GM06990 (cell line): ENCODE measurements at places on chromosomes 16 and 17.

DNA sequence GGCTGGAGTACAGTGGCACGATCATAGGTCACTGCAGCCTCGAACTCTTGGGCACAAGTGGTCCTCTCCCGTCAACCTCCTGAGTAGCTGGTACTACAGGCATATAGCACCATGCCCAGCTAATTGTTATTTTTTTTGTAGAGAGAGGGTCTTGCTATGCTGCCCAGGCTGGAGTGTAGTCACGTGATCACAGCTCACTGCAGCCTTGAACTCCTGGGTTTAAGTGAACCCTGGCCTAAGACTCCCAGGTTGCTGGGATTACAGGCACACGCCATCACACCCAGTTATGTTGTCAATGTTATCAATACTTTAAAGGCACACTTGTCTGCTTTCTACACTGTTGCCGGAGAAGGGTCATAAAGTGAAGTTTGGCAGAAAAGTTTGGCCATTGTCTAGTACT lies 22.0 kb upstream of the LASP1NB start:
- no peak for DNase-seq

DNA sequence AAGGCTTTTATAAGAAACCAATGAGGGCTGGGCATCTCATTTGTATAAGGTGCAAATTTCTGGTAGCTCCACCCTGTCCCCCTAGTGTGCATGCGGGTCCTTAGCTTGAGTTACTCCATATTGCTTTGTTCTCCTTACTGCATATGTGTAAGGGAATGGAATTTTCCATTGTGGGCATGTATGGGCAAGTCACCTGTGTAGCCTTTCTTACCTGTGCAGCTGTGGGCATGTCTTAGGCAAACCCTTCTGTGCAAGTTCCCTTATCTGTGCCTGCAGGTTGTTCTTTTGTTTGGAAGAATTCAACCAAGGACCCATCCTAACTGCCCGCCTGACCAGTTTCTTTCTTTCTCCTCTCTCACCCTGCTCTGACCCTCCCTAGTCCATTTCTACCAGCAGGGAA lies 122.8 kb upstream of the HS3ST4 start:
- no peak for DNase-seq

GRCh38 chr17:50396261-50397110 lies 837 bp downstream of the LRRC59 start:
- peak; percentile 37 for DNase-seq

- DNase-seq: no peak
Observed at GRCh38 chr16:31407406-31407805, 14.3 kb downstream of the ITGAD start.

DNA sequence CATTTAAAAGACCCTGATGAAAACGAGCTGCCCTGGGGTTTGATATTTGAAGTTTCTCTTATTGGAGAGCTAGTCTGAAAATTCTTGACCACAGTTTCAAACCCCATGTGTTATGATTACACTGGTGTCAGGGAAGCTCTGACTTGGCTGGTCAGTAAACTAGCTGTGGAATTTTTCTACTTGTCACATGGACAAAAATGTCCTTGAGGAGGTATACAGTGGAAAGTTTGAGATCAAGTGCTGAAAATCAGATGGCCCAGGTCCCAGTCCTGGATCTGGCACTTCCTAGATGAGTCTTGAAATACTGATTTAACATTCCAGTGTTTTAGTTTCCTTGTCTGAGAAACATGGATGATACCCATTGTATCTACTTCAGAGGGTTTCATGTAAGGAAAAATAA lies 30.7 kb upstream of the SOX9 start:
- no peak for DNase-seq

- no peak for DNase-seq
Observed at GRCh38 chr16:88859381-88860091, 2.6 kb downstream of the TRAPPC2L start.

DNA sequence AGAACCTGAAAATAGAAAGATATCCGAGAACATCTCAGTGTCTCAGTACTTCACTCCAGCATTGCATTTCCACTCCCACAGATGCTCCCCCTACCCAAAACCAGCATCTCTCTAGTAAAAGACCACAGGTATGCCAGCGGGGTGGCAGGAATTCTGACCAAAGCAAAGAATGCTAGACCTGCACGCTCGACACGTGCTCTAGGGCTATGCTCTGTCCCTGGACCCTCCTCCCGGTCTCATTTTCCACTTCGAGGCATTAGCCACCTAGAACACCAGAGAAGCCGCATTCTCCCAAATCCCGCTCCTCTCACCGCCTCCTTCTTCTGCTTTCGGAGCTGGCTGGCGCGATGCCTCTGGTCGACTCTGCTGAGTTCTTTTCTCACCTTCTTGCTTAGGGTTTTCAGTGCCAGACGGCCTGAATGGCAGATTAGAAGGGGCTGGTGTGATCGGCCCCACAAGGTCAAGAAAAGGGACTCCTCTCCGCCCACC lies 487 bp downstream of the TSR1 start:
- DNase-seq: no peak

DNA sequence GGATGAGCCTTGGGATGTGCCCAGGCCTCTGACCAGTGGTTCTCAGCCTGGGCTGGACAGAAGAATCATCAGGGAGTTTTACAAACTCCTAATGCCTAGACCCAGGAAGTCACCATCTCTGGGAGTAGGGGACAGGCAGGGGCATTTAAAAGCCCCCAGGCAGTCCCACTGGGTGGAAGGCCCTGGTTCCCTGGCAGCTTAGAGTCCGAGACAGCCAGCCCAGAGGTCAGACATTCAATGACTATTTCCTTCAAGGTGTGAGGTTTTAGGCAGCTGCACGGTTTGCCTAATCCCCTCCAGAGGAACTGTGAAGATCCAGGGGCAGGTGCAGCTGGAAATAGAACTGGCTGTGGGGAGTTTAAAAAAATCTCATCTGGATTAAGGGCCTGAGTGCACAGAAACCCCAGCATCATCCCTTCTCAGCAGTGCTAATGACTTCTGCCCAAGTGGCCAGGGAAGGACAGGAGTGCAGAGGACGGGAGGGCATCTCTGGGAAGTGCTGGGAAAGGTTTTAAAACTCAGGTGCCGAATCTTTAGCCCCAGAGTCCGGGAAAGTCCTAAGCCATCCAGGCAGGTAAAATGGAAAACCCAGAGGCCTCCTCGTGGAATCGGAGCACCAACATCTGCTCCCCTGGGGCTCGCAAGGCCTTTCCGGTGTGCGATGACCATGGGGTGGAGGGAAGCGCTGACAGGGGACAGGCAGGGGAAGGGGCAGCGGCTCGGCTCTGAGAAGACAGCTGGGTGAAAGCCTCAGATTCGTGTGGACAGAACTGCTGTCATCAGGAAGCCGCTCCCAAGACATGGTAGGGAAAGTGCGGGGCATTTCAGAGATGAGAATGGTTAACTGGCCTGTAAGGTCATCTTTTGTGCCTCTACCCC lies 1.5 kb upstream of the LGALS3BP start:
- DNase-seq: no peak

- no peak for DNase-seq
Observed at GRCh38 chr17:8628609-8629169, 1.8 kb downstream of the MYH10 start.

DNA sequence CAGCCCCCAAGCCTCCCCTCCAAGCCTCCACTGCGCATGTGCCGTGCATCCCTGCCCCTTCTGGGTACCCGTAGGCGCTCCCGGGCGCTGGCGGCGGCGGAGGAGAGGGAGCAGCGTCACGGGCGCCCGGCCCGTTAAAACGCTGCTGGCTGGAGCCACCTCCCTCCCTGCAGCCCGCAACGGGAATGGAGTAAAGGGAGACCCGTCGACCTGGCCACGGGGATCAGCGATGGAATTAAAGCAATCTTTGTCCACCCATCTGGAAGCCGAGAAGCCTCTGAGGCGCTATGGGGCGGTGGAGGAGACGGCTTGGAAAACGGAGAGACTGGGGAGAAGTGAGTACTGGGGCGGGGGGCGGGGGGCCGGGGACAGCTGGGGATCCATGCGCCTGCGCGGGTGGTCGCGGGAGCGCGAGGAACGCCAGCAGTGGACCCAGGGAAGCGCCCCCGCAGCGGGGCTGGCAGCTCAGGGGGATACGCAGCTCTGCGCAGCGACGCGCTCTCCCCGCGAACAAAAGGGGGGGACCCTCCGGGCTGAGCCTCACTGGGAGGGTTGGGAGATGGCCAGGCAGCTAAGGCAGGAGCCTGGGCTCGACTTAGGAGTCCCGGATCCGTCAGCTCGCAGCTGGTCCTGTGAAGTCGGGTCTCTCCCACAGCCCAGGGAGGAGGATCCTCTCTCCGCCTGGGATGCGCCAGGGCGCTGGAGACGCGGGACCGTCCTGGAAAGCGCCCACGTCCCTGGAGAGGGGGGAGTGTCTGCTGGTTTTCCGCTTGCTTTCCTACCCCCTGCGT lies at the start of gene BMERB1:
Gene BMERB1 (plus strand): TSS at position 164 of the 791 bp plus-strand sequence. CDS start 66 bp downstream, at position 230.
- DNase-seq: peak; percentile 6

- no peak for DNase-seq
Observed at GRCh38 chr17:8896641-8897635, 29.5 kb upstream of the PIK3R6 start.

GRCh38 chr16:4706871-4707270 lies 13.5 kb downstream of the NUDT16L1 start:
- no peak for DNase-seq

DNA sequence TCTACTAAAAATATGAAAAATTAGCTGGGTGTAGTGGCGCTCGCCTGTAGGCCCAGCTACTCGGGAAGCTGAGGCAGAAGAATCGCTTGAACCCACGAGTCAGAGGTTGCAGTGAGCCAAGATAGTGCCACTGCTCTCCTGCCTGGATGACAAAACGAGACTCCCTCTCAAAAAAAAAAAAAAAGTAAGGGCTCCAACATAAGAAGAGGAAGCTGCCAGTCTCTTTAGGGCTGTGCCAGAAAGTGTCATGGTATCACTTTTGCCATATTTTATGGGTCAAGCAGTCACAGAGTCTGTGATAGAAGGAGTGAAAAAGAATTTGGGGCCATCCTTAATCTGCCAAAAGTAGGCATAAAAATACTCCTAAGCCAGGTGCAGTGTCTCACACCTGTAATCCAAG lies 1.4 kb upstream of the PIPOX start:
- no peak for DNase-seq

GRCh38 chr16:84069540-84069939 lies 26.9 kb upstream of the SLC38A8 start:
- DNase-seq: no peak

GRCh38 chr16:57982385-57982784 lies 11.5 kb upstream of the CNGB1 start:
- no peak for DNase-seq

DNA sequence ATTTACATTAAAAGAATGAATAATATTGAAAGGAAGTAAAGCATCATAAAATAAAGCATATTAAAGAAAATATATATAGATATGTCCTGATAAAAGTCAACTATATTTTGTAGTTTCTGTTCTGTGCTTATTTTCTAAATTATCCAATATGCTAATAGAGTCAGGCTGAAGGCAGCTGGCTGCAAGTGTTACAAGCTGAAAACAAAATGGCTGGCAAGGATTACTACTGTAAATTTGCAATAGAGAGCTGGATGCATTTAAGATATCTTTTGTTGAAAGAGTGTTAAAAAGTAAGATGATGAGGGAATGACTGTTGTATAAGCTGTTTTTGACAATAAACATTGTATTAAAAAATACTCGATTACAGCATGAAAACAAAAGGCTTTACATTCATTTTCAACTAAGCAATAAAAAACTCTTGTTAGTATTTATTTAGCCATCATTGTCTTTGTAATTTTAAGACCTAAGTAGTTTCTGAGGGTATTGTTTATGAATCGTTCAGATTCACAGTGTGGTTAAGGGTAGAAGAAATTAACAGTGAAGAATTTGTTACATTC lies 76.3 kb downstream of the TANC2 start:
- no peak for DNase-seq

DNA sequence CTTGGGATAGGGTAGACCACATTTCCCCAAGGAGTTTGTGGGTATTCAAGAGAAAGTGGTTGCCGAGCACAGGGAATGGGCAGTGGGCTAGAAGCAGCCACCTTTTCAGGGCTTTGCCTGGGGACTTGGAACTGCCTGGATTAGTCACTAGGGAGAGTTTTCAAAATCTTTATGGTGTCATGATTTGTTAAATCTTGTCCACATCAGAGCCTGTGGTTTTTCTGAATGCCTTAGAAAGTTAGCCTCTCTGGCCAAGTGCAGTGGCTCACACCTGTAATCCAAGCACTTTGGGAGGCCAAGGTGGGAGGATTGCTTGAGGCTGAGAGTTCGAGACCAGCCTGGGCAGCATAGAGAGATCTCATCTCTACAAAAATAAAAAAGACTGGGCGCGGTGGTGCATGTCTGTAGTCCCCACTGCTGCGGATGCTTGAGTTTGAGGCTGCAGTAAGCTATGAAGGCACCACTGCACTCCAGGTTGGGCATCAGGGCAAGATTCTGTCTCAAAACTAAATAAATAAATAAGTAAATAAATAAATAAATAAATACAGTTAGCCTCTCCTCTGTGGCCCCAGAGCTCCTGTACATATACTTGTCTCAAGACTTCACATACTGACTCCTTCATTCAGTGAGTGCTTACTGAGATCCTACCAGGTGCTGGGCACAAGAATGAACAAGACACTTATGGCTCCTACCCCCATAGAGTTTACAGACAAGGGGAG lies 76.3 kb upstream of the HNF1B start:
- DNase-seq: no peak

- no peak for DNase-seq
Observed at GRCh38 chr17:21286066-21286770, 1.7 kb downstream of the MAP2K3 start.

DNA sequence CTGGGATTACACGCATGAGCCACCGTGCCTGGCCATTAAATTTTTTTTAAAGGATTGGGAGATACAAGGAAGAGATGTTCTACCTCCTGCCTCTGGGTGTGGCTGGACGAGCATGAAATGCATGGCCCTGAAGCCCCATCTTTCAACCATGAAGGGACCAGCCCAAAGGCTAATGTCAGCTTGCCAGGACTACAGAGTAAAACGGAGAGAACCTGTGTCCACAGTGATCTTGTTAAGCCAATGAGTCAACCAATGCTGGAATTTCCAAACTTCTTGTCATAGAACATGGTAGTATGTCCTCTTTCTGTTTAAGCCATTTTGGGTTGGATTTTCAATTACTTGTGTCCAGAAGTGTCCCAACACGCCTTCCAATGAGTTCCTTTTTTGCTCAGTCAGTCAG lies 71.3 kb downstream of the RTN4RL1 start:
- no peak for DNase-seq

- DNase-seq: no peak
Observed at GRCh38 chr17:36131421-36131820, 27.8 kb downstream of the CCL4 start.

GRCh38 chr16:14309001-14309886 lies 238.1 kb downstream of the MRTFB start:
- DNase-seq: peak; percentile 65

DNA sequence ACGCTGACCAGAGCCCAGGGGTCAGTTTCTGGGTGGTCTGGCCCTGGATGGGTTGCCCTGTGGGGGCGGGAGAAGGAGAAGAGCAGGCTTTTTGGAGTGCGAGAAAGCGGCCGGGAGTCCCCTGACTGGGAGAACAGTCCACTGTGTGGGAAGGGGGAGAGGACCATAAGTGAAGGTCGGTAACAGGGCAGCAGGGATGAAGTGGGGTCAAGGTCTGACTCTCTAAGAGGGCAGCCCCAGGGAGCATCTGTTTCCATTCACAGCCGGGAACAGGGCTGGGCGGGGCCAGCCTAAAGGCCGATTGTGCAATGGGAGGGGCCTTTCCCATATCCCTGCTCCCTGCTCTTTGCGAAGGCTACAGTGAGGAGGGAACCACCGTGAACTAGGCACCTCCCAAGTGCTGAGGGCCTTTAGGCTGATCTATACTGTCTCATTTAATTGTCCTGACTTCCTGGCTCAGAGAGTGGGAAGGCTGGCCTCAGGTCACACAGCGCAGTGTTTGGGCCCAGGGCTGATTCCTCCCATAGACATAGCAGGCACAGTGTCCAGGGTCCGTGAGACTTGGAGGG lies 10.4 kb upstream of the WFDC1 start:
- no peak for DNase-seq
